ENCODE measurements at places on chromosomes 5 and 9.

GRCh38 chr5:69230181-69230580, 4.5 kb upstream of the CDK7 start:
- no peak for DNase-seq

DNA sequence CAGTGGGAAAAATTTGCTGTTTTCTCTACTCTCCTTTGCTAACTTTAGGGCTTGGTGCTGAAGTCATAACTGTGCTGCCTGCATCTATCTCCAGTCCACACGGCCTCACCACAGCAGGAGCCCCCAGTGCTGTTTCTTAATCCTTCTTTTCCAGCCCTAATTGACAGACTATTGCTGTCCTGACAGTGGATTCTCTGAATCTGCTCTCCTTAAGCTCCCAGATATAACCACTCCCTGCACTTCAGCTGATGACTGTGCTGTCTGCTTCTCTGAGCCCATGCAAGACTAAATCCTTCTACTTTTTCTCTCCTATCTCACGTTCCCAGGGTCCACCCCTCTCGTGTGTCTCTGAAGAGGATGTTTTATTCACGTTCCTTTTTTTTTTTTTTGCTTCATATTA, 19.7 kb upstream of the GRIA1 start:
- no peak for DNase-seq

DNA sequence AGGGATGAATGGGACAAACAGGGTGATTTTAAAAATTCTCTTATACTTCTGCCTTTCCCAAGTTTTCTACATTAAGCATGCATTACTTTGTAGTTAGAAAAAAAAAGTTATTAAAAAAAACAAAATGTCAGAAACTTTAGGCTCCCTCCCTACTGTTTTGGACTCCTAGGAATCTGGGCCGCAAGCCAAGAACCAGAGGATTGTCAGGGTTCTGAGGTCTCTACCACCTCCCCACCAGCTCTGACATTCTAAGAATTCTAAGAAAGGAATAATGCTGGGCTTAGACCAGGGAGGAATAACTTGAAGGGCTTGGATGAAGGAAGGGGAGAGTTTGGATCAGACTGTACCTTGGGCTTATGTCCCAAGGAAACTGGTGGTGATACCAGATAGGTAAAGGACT, 1.1 kb upstream of the ARHGEF39 start:
- no peak for DNase-seq

DNA sequence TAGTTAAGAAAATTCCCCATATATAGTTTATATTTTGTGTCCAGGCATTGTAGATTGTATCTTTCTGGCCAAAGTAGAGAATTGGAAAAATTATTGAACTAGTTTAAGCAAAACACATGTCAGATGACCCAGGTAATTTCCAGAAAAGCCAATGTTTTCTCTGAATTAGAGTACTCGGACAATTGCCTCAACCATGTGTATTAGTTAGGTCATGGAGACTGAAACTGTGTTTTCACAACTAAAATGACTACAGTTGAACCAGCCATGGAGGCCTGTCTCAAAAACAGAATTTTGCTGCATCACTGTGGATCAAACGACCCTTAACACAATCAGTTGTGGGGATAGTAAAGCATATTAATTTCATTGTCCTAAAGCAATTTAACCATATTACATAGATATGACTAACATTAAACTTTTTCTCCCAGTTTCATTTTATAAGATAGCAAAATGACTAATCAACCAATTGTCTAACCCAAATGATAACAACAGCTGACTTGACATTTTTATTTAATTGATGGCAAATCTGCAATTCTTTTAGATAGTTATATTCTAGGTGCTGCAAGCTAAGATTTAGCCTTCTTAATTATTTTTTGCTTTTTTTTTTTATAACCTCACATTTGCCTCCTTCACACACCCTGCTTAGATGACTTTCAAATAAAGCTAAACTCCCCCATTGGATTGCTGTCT, 39.2 kb upstream of the SPDL1 start:
- DNase-seq = no peak

GRCh38 chr9:114286146-114286679, 36.7 kb upstream of the ORM1 start:
- no peak for DNase-seq

- DNase-seq = no peak
Observed at GRCh38 chr5:15577132-15577531, 77.2 kb downstream of the FBXL7 start.

DNA sequence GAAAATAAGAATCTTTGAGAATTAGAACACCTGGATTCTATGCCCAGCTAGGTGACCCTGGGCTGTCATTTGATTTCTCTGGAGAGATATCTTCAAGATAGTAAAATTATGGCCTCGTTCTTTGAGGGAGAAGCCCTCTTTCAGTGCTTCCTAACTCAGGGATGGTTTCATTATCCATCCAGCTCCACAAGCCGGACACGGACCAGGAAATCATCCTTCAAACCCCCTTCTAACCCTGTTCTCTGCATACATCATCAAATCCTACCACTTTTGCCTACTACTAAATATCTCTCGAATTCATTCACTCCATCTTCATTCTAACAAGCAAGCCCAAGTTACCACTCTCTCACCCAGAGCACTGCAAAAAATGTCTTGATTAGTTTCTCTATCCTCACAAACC, 57.2 kb downstream of the MAPKAP1 start:
- DNase-seq = no peak

- no peak for DNase-seq
Observed at GRCh38 chr5:36623832-36624231, 17.4 kb downstream of the SLC1A3 start.

DNA sequence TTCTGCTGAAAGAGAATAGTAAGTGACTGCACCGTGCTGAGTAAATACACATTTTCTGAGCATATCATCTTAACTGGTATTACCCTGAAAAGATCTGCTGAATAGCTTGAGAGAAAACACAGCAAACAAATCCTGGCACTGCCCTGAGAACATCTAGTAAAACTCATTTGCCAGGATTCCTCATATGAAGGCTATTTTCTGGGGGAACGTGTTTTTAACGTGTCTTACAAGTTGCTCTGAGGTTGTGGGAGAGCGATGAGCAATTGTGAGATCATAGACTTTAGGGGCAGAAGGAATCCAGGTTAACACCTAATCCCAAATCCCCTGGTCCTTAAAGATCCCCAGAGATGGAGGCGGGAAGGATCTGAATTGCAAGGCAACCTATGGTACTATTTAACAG, 331.9 kb upstream of the RFX3 start:
- no peak for DNase-seq

DNA sequence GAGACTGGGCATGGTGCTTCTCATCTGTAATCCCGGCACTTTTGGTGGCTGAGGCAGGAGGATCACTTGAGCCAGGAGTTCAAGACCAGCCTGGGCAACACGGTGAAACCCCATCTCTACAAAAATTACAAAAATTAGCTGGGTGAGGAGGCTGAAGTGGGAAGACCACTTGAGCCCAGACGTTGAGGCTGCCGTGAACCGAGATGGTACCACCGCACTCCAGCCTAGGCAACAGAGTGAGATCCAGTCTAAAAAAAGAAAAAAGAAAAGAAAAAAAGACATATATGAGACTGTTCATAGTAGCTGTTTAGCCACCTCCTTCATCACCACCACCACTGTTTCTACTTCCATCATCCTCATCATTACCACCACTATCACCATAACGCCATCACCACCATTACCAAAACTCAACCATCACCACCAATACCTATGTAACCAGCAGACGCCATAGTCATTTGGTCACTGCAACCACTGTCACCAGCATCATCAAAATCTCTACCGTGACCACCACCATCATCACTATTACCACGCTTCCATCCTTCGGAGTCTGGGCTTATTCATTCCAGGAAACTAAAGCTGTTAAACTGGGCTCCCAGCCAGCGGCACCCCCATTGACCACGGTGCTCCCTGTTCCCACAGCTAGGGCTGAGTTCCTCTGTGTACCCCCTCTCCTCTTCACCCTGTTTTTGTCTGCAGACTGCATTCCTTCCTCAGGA, 8.4 kb upstream of the KIF12 start:
- DNase-seq = no peak

DNA sequence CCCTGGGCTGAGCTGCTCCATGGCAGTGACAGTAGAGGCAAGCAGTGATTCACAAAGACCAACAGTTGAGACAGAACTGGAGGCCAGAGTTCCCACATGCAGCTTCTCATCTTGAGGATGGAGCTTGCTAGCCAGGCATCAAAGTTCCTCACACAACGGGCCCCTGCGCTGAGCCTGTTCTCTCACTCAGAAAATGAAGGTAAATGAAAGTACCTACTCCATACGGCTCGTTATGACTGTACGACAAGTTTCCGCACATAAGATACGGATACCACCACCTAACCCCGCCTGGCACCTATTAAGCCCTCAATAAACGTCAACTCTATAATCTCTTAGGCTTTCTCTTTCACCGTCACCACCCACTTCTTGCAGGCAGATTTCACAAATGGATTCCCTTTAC, 12.9 kb downstream of the NOL6 start:
- no peak for DNase-seq

- no peak for DNase-seq
Observed at GRCh38 chr9:14096258-14096922, 217.6 kb downstream of the NFIB start.

DNA sequence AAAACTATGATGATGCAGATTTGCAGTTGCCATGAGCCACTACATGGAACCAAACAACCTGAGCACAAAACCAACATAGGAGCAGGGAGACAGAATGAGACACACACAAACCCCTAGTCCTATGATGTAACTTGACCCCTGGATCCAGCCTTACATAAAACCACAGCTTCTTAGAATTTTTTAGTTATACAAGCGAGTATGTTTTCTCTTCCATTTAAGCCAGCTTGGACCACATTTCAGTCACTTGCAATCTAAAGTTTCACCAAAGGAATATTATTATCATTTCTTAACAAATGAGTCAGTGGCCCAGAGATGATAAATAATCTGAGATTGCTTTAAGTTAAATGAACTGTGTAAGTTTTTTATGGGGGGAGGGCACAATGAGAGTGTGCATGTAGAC, 6.8 kb downstream of the SPOCK1 start:
- no peak for DNase-seq

DNA sequence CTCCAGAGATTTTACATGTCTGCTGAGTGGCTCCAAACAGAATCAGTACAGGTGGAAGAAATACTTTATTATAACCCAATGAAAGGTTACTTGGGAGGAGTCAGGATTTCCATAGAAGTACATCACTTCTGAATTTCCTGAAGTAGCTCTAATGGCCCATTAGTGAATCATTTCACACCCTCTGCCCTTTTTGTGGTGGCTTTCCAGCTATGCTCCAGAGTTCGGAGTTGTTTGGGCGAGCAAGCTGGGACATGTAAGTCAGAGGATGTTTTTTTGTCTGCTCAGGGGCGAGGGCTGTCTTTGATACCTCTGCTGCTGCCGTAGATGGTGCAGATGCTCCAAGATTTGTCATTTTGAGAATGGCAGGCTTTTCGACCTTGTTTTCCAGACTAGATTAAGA, 226.1 kb downstream of the GOLPH3 start:
- no peak for DNase-seq

DNA sequence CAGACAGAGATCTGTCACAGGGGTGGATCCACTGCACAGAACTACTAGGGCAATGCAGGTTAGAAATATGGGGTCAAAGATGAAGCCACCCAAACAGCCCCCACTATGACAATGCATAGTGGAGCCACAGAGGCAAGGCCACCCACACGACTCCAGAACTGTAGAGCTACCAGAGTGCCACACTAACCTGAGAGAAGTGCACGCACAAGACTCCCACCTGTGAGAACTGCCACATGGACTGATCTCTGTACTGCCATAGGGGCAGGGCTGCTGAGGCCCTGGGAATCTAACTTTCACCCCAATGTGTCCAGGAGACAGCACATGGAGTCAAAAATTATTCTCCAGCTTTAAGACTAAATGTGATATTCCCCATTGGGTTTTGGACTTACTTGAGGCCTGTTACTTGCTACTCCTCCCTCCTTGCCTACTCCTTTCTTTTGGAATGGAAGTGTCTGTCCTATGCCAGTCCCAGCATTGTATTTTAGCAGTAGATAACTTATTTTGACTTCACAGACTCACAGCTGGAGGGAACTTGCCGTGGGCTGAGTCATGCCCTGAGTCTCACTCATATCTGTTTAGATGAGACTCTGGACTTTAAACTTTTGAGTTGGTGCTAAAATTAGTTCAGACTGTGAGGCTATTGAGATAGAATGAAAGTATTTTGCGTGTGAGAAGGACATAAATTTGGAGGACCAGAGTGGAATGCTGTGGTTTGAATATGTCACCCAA, 853.3 kb downstream of the MAT2B start:
- DNase-seq = no peak

DNA sequence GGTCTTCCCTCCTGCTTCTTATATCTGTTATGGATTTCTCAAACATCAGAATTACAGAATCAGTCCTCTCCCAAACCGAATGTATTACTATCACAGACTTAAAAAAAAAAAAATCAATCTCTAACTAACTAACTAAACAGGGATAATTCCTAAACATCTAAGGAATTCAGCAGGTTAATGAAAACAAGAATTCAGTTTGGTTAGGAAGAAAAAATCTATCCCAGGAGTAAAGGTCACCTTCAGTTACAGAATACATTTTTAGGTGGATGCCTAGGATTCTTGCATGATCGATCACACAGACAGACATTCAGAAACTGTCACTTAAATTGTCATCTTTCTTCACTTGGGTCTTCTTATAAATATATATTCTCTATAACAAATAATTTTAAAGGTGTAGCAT, 11.5 kb downstream of the PTAR1 start:
- no peak for DNase-seq

- DNase-seq = no peak
Observed at GRCh38 chr5:138711811-138712210, 41.4 kb upstream of the CTNNA1 start.

DNA sequence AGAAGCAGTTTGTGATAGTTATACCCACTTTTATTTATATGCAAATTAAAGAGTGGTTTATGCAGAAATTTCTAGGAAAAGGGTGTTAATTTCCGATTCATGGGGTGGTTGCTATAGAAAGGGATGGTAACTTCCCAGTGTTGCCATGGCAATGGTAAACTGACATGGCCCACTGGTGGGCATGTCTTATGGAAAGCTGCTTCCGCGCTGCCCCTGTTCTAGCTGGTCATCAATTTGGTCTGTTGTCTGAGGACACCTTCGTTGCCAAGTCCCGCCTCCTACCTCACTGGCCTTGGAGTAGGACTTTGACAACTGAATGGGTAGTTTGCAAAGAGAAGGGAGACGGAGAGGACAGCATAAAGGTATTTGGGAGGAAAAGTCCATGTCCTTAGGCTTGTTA, 74.0 kb upstream of the SMIM23 start:
- DNase-seq = no peak

- DNase-seq = no peak
Observed at GRCh38 chr9:87112656-87113055, 165.3 kb upstream of the GAS1 start.

GRCh38 chr5:865168-865521, 14.4 kb upstream of the ZDHHC11 start:
- no peak for DNase-seq

GRCh38 chr5:146388386-146388785, 49.7 kb downstream of the POU4F3 start:
- DNase-seq = no peak

- no peak for DNase-seq
Observed at GRCh38 chr5:38757451-38758245, 88.2 kb upstream of the OSMR start.

- DNase-seq = no peak
Observed at GRCh38 chr5:143201589-143201988, 201.9 kb downstream of the NR3C1 start.
